ENCODE measurements at places on chromosomes 2 and 18. TPM values are rescaled to one million over a fixed set of nuclear protein-coding genes. Genes with fewer than 3 reads are reported as not detected.

SATB2 gene
- total RNA-seq = 4.9 TPM

EMILIN2 gene
- 8.4 TPM for total RNA-seq

INHBB gene
- not detected for total RNA-seq

WDPCP gene
- 11.4 TPM for total RNA-seq

ST8SIA3 gene
- not detected for total RNA-seq

ZC3H8 gene
- 1.9 TPM for total RNA-seq

VWA3B gene
- total RNA-seq = not detected

ASTL gene
- total RNA-seq = not detected

DNAH6 gene
- total RNA-seq = 0.12 TPM

TCF23 gene
- total RNA-seq = not detected

ERBB4 gene
- under 0.01 TPM for total RNA-seq

SAG gene
- total RNA-seq = not detected

ADD2 gene
- 0.37 TPM for total RNA-seq

OR6B2 gene
- not detected for total RNA-seq

IGFBP5 gene
- 731 TPM for total RNA-seq

IL1B gene
- total RNA-seq = 1.7 TPM

TUBA3D gene
- not detected for total RNA-seq

CCDC85A gene
- total RNA-seq = 4.6 TPM

MGAT4A gene
- 0.87 TPM for total RNA-seq

RAD51AP2 gene
- total RNA-seq = not detected

ZAP70 gene
- 0.12 TPM for total RNA-seq

AGBL5 gene
- 23.9 TPM for total RNA-seq

POTEE gene
- total RNA-seq = 0.11 TPM

QPCT gene
- 43.6 TPM for total RNA-seq

TNS1 gene
- 64.6 TPM for total RNA-seq

RBMS1 gene
- 62.0 TPM for total RNA-seq

DPP10 gene
- total RNA-seq = not detected

MTHFD2 gene
- 179 TPM for total RNA-seq

ESCO1 gene
- 20.2 TPM for total RNA-seq

CRACDL gene
- total RNA-seq = not detected

PROC gene
- total RNA-seq = not detected

SCYGR4 gene
- not detected for total RNA-seq

CHRND gene
- total RNA-seq = not detected

IL1A gene
- total RNA-seq = 0.12 TPM

RAB10 gene
- 159 TPM for total RNA-seq

All from uterine smooth muscle cell (primary cell).